ENCODE measurements at places on chromosomes 3 and 15.
A peak's percentile ranks its signal among the peaks of the same experiment; 100 is the strongest.

DNA sequence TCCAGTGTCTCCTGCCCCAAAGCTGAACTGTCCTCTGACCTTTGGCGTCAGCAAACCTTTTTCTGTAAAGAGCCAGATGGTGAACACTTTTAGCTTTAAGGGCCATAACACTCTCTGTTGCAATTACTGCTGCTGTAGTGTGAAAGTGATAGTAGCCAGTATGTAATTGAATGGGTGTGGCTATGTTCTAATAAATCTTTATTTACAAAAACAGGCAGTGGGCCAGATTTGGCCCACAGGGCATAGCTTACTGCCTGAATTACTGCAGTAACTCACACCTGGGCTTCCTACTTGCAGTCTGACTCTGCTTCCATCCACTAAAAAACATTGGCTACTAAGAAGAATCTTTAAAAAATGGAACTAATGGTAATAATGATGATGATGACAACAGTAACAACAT lies 68.0 kb upstream of the SLC6A11 start:
- DNase-seq = no peak

DNA sequence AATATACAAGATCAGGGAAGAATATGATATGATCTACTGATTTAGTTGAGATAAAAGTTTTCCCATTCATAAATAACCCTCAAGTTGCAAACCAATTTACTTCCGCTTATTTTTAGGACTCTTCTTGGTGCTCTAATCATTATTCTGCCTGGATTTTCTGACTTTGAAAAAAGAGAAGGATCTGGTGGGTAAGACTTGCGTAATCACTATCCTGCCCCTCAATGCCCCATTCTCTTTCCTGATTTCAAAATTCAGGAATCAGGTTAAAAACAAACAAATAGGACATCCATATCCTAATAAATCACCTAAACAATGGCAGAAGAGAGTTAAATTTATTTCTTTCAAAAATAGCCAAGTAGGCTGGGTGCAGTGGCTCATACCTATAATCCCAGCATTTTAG lies 127.5 kb downstream of the CLASP2 start:
- no peak for DNase-seq

- DNase-seq = no peak
Observed at GRCh38 chr3:109154979-109155378, 18.5 kb downstream of the C3orf85 start.

DNA sequence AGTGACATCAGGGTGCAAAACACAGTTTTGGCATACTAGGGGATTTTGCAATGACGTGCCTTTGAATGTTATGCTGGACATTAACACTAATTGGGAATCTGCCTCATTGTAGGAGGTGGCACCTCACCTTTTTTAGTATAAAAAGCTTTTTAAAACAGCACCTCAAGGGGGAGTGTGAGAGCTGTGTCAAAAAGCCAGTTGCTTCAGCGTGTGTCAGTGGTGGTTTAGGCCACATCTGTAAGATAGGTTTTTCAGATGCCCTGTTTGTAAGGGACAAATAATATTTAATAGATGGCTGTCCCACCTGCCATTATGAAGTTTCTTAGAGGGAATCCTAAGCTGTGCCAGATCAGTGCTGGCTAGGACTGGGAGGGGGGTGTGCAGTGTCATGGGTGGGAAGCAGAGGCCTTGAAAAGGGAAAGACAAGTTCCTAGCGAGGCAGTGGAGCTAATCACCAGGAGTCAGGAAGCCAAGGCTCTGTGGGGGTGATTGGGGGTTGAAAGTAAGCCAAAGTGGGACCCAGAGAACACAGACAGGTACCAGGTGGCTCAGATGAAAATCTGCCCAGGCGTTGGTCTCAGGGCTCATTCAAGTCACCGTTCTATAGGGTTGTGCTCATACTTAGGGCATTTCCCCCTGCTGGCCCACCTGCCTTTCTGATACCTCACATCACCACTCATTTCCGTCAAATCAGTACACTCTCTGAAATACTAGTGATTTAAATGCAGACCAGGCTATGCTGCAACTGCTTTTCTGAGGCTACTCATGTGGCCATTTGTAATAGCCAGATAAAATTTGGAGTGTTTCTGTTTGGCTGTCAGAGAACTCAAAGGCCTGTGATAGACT lies 120.5 kb downstream of the BBX start:
- DNase-seq = no peak

- no peak for DNase-seq
Observed at GRCh38 chr3:39727415-39727814, 82.0 kb upstream of the MYRIP start.

DNA sequence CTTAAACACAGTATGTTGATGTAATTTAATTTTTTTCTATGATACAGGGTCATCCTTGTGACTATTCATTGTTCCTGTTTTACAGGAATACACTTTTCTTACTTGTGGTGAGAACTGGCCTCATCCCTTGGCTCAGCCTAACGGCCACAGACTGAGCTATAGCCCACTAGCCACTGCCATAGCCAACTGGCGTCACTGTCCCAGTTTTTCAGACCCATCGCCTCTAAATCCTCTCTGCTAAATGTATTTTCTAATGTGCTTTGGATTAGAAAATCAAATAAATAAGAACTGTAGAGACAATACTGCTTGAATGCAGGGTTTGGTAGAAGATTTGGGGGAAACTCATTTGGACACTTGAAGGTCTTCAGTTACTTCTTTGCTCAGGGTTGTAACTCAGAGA lies 113.1 kb downstream of the TIGIT start:
- no peak for DNase-seq

DNA sequence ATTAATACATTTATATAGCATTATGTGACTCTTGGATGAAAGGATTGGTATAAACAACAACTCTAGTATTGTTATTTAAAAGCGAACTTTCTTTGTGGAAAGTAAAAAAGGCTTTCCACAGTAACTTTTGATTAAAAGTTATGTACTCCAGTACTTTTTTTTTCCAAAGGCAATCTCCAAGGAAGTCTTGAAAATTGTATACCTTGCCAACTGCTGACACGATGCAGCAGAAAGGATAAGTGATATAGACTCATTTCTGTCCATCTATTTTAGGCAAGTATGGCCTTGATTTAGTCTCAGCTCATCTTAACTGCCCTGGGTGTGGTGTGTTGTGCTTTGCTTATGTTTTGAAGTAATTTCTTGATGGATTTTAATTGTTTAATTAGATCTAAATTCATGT lies 79.7 kb downstream of the OTOL1 start:
- no peak for DNase-seq

DNA sequence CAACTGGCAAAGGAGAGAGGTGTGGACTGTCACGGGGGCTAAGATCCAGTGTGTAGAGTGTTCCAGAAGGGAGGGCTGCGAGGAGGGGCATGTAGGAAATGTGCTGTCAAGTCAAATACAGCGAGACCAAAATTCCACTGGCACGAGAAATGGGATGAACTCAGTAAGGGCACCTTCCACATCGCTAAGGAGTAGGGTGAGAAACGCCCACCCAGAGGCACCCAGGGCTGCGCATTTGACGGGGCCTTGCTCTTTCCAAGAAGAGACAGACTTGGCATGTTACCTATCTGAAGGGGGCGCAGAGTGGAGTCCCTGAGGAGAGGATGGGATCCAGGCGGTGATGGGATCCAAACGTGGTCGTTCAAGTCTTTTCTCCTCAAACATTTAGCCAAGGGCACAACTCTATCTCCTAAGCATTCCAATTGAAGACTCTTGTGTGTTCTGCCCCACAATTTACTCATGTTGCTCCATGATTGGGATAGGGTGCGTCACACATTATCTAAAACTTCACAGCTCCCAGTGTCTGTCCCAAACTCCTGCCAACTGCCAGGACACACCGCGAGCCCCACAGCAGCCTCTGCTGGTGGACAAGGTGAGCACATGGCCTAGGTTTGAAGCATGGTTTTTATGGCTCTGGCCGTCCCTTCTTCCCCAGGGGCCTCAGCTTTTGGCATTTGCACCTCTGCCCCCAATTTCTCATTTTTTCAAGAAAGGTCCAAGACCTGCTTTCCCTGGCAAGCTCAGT lies 7.6 kb downstream of the SELENOS start:
- no peak for DNase-seq

GRCh38 chr3:66297900-66298299 lies 77.1 kb downstream of the SLC25A26 start:
- DNase-seq = no peak

GRCh38 chr3:70183781-70184504 lies 128.5 kb downstream of the MDFIC2 start:
- no peak for DNase-seq

- DNase-seq = no peak
Observed at GRCh38 chr3:44906997-44907396, 32.6 kb downstream of the TGM4 start.

DNA sequence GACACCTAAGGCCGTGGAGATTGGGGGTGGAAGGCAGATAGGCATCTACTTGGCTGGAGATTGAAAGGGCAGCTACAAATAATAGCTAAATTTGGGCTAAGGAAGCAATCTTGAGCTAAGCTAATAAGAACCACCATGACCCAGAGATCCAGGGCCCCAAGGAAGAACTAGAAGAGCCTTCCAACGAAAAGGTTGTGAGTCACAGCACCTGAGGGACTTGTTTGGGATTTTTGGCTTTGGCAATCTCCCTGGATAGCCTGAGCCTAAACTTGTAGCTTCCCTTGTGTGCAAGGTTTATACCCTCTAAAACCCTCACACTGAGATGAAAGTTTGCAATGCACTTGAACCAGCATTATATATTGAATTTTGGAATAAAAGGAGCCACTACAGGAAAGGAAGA lies 364.0 kb upstream of the IL12A start:
- no peak for DNase-seq

DNA sequence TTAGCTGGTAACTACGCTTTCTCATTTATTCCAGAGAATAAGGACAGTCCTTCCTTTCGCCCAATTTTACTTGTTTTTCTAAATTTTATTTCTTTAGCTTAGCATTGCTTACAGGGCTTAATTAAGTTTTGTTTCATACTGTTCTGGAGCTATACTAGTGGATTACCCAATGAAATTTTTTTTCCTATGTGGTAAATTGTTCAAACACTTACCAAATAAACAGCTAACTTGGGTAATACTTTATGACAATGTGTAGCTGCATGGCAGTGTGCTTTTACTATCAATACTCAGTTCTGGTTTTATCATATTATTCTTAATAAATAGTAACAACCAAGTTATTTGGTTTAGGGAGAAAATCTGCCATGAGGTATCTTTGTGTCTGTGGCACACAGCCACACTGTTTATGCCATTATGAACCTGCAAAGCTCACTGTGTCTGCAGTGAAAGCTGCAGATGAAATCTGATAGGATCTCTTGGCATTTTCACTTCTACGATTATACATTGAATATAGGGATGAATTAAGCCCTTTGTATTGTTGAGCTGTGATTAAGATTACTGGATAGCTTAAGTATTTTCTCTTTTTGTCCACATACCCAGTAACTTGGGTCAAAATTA lies 37.2 kb downstream of the UBE2E2 start:
- DNase-seq = no peak

- no peak for DNase-seq
Observed at GRCh38 chr3:62433396-62433795, 60.0 kb upstream of the FEZF2 start.

DNA sequence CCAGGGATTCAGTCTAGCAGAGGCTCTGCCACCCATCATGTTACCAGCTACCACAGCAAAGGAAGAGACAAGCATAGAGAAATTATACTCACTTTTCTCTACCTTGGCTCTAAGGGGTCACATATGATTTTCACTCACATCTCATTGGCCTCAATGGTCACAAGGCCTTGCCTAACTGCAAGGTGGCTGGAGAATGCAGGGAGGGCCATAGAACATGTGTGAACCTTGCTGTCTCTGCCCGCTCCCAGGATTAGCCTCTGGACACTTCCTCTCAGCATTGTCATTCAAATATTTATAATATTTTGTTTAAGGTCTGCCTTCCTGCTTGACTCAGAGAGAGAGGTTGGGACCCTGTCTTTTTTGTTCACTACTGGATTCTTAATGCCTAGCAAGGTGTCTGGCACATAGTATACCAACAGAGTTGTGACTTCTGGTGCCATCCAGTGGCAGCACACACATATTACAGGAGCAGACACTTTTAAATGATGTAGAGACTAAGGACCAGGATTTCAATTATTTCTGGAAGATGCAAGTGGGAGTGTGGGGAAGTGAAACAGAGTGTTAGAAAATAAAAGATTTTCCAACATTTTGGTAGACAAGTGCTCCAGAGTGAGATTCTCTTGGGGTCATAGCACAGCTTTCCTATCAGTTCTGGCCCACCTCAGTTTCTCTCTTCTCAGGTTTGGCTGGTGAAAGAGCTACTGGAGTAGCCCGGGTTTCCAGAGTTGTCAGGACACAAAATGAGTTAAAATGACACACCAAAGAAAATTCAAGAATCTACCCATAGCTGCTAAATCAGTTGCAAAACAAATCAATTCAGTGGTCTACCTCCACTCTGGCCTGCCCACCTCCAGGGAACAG lies 119.0 kb upstream of the RASGRP1 start:
- peak; percentile 41 for DNase-seq

DNA sequence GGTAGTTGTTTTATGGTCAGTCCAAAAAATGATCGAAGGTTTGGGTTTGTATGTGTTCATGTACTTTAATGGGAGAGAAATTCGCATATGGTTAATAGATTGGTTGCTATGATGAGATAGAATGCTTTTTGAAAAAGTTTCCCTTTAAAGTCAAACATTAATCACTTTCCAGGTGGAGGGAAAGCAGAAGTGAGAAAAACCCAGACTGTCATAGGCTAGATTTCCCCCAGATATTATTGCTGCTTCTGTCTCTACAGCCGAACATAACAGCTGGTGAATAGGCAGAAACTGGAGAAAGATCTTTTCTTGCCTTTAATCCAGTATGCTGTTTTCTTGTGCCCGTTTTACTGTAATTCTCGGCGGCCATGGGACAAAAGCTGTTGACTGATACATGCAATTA lies 287.6 kb downstream of the SOX2 start:
- no peak for DNase-seq

DNA sequence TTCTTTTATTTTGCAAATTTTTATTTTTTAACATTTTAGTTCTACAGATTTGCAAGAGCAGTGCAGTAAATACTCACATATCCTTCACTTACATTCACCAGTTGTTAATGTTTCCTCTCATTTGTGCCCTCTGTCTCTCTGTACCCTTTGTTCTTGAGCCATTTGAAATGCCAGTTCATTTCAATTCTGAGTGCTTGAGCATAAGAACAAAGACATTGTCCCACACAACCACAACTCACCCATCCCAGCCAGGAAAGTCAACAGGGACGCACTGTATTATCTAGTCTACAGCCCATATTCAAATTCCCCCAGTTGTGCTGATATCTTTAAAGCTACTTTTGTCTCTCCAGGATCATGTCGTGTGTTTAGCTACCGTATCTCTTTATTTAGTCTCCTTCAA lies 141.4 kb upstream of the SLC6A11 start:
- no peak for DNase-seq

DNA sequence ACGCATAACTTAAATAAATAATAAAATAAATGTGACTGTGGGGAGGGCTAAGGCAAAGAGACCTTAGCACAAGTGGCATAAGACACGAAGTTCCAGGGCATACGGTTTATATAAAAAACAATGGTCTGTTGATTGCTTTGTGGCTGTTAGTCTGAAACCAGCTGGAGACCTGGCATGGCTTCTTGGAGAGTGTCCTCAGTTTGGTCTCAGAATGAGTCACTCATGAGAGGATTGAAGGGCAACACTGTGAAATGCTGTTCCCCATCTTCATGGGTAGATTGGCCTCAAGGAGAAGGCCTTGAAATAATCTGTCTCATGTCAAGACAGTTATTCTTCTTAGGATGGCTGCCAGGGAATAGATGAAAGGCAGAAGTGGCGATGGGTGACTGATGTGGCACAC lies 62.2 kb downstream of the SOX2 start:
- DNase-seq = no peak

GRCh38 chr15:89395996-89396395 lies 61.4 kb upstream of the POLG start:
- DNase-seq = no peak

Data from stimulated activated CD4-positive, alpha-beta T cell treated with anti-CD3 and anti-CD28 coated beads, Interleukin-12 subunit alpha, Interleukin-12 subunit beta, amount 100 ng/mL, for 24 hours (primary cell).